ENCODE measurements at places on chromosomes 2 and 18. TPM values are rescaled to one million over a fixed set of nuclear protein-coding genes. Genes with fewer than 3 reads are reported as not detected.

The CCDC102B gene
- 0.54 TPM for total RNA-seq

The ASAP2 gene
- 26.9 TPM for total RNA-seq

The CCBE1 gene
- 93.9 TPM for total RNA-seq

DNA sequence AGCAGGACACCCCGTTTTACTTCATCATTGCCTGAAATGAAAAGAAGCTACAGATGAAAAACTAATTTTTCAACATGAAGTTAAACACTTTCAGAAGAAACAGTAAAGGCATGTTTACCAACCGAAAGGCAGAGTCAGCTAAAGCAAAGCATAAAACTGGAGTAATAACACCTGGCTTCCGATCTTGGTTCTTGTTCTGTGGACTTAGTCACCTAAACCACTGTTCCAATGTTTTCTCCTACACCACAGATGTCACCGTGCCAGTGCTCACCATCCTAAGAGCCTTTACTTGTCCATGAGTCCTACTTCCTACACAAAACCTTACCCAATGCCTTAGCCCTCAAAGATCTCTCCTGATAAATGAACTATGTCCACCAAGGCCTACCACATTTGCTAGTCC lies 13.5 kb downstream of the MCM6 start:
- no peak overlapping the region for H3K4me3 ChIP-seq
- no peak overlapping the region for H3K27ac ChIP-seq
- H3K27me3 ChIP-seq = no peaks in the 10 kb centered on the region

GRCh38 chr18:59148192-59148591 lies 8.5 kb downstream of the SEC11C start:
- H3K4me1 ChIP-seq = no peaks in the 10 kb centered on the region
- no peaks in the 10 kb centered on the region for H3K36me3 ChIP-seq
- no peak for DNase-seq

- H3K4me3 ChIP-seq = no peak overlapping the region
- DNase-seq = no peak
- no peaks in the 10 kb centered on the region for H3K36me3 ChIP-seq
- peaks cover 18% of the 10 kb centered on the region for H3K4me1 ChIP-seq
- peak overlapping the region; percentile 15 for H3K27ac ChIP-seq
These were observed 619.2 kb downstream of the IRS1 start for GRCh38 chr2:226180281-226180884.

DNA sequence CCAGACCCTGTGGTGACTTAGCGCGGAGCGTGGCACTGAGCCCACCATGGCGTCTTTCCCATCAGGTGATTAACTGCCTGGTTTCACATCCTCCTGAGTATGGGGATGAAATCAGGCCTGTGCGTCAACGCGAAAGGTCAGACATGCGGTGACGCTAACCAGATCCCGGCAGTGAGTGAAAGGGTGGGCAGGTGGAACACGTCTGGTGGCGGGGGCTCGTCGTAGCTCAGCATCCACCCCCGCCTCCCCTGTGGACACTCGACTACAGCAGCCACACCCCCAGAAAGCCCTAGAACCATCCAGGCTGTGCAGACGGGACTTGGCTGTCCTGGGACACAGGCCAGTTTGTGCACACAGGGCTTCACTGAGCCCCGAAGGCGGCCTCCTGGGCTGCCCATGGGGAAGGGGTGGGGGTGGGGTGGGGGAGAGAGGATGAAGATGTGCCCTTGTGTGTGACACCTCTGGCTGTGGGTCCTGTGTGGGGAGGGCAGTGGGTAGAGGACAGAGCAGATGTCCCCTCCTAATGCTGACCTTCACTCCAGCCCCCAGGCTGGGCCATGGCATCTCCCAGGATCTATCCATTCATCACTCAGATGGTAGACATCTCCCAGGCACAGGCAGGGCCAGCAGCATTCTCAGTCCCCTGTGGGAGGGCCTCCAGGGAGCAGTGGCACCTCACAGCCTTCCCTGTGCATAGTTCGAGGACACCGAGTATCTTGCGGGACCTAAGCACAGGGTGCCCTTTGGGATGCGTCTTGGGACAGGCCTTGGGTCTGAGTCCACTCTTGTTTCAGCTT lies 27.5 kb downstream of the RAMP1 start:
- H3K4me1 ChIP-seq = peaks cover 5% of the 10 kb centered on the region
- no peaks in the 10 kb centered on the region for H3K27me3 ChIP-seq
- no peaks in the 10 kb centered on the region for H3K36me3 ChIP-seq
- H3K4me3 ChIP-seq = no peak overlapping the region
- H3K27ac ChIP-seq = peak overlapping the region; percentile 10

GRCh38 chr2:120511536-120511935 lies 165.6 kb downstream of the INHBB start:
- no peak overlapping the region for H3K27ac ChIP-seq
- peaks cover 46% of the 10 kb centered on the region for H3K27me3 ChIP-seq
- H3K4me1 ChIP-seq = no peaks in the 10 kb centered on the region
- no peaks in the 10 kb centered on the region for H3K36me3 ChIP-seq
- no peak overlapping the region for H3K4me3 ChIP-seq

DNA sequence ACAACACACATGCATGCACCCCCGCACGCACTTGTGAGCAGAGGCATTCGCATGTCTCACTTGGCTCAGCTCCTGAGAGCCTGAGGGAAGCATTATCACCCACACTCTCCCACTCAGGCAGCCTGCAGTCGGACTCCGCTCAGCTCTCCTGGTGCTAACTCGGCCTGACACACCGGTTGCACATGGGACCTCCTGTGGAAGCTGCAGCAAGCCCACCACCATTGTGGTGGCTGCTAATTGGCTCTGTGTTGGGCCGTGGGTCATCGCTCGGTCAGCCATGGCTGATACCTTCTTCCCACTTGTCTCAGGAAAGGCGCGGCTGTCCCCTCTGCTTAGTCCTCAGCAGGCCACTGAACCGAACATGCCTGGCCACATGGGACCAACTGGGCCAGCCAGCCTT lies 13.7 kb upstream of the TEX261 start:
- H3K4me3 ChIP-seq = no peak overlapping the region
- H3K27ac ChIP-seq = no peak overlapping the region
- no peaks in the 10 kb centered on the region for H3K4me1 ChIP-seq
- peaks cover 12% of the 10 kb centered on the region for H3K27me3 ChIP-seq

DNA sequence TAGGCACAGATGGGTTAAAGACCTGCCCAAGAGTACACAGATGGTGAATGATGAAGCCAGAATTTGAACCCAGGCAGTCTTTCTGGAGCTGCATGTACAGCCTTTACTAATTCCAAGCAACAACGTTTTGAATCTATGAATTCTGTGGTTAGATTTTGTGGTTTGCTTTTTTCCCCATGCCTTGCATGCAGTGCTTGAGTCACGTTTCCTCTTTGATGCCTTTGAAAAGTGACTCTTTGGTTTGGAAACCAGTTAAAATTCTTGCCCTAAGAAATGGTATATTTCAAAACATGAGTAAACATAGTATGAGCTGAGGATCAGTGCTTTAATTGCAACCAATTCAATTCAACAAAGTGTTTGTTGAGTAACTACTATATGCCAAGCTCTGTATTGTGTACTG lies 48.2 kb upstream of the PPM1B start:
- H3K27ac ChIP-seq = no peak overlapping the region
- peak; percentile 93 for DNase-seq
- H3K27me3 ChIP-seq = no peaks in the 10 kb centered on the region
- H3K4me1 ChIP-seq = no peaks in the 10 kb centered on the region

DNA sequence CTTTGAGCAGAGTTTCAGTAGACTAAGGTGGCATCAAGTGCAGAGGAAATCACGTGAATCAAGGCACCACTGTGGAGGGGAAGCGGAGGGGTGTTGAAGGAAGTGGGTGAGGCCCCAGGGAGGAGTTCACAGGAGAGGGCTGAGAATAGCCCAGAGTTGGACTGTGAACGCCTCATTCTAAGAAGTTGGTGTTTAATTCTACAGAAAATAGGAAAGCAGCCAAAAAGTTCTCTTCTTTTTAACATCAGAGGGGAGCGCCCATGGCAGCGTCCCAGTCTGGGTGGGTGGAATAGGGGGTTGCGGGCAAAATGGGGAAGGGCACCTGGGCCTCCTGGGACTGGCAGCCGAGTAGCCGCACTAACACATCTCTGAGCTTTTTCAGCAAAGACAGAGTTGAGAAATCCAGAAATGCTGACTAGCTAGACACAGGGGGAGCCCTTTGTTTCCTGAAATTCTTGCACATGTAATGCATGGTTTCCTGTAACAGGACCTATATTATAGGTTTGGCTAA lies 97.0 kb downstream of the NEB start:
- no peaks in the 10 kb centered on the region for H3K36me3 ChIP-seq
- H3K4me1 ChIP-seq = no peaks in the 10 kb centered on the region
- no peak overlapping the region for H3K4me3 ChIP-seq
- no peak overlapping the region for H3K27ac ChIP-seq
- DNase-seq = no peak
- no peaks in the 10 kb centered on the region for H3K27me3 ChIP-seq

DNA sequence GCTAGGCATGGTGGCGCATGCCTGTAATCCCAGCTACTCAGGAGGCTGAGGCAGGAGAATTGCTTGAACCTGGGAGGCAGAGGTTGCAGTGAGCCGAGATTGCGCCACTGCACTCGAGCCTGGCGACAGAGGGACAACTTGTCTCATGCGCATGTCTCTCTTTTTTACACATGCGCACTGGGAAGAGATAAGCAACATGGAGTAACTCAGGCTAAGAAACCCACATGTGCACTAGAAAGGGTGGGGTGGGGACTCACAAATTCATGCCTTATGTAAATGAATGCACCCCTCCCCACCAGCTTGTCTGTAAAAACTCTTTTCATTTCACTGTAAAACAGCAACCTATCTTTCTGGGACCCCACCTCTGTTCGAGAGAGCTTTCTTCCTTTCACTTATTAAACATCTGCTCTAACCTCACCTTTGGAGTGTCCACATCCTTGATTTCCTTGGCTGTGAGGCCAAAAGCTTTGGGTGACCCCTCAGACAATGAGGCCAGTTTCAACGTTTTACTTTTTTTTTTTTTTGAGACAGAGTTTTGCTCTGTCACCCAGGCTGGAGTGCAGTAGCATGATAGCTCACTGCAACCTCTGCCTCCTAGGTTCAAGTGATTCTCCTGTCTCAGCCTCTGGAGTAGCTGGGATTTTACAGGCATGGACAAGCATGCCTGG lies 91.6 kb upstream of the RMP24 start:
- H3K27me3 ChIP-seq = no peaks in the 10 kb centered on the region
- H3K4me1 ChIP-seq = no peaks in the 10 kb centered on the region
- DNase-seq = no peak
- H3K4me3 ChIP-seq = no peak overlapping the region
- no peaks in the 10 kb centered on the region for H3K36me3 ChIP-seq

Measured in IMR-90 (cell line).